Globus pallidus (tissue), 1 donor: ENCODE measurements at places on chromosomes 5 and 9.

DNA sequence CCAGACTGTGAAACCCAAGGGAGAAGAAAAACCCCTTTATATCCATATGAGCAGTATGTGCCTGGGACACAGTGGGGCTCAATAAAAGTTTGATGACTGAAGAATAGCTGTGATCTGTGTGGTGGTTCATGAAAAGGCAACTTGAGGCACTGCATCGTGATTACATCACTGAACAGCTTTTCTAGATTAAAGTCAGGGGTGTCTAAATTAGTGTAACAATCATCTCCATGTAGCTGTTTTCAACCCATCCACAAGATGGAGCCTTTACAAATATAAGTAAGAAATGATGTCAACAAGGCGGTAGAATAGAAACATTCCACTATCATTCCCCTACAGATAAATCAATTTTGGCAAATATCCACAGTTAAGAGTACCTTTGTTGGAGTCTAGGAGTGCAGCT is 55.5 kb downstream of the PRRC1 start:
- DNase-seq = no peak

- no peak for DNase-seq
Observed at GRCh38 chr5:142400415-142400814, 75.6 kb upstream of the SPRY4 start.

GRCh38 chr9:114229295-114229694 is 74.0 kb downstream of the COL27A1 start:
- DNase-seq = no peak

DNA sequence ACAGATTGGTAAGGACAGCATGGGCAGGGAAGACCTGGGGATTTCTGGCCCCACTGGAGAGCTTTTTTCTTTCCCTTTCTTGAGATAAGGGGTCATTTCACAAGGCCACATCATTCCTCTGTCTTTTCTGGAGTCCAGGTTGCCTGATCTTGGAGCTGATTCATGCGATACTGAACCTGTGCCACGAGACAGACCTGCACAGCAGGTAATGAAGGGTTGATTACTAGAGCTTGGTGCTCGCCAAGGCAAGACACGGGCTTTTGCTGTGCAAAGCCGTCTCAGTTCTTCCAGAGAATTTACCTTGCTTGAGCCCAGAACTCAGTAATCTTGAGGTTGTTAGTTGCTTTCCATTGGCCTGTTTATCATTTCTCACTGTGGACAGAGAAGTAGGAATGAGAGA is 39.2 kb downstream of the NUP188 start:
- no peak for DNase-seq

DNA sequence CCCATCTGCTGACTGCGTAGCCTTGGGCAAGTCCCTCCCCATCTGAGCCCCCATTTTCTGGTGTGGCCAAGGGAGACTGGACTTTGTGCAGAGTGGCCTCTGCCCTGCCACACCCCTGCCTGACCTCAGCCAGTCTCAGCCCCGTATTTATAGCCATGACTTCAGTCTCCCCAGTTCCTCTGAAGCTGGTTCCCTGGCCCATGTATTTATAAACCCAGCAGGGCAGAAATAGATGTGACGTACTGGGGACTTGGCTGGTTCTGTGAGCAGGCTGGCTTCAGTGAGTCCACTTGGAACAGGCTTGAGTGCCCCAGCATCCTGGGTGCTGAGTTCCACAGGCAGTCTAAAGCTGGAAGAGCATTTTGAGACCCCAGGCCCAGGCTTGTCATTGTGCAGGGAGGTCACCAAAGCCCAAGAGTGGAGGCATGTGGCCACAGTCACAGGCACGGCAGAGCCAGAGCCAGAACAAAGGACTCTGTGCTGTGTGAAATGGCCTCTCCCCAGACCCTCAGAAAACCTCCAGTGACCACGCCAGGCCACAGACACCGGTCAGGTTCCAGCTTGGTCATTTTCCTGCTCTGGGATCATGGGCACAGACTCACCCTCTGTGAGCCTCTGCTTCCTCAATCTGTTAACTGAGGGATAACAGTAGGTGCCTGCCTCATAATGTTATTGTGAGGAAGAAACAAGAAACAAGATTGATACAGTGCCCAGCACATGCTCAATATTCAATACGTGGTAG is 30.4 kb upstream of the SYNPO start:
- peak; percentile 50 for DNase-seq

- DNase-seq = no peak
Observed at GRCh38 chr5:16970826-16971225, 34.7 kb upstream of the MYO10 start.

GRCh38 chr9:2613730-2614271 is 7.8 kb upstream of the VLDLR start:
- no peak for DNase-seq
